Stimulated activated CD8-positive, alpha-beta memory T cell treated with anti-CD3 and anti-CD28 coated beads, Interleukin-12 subunit alpha, Interleukin-12 subunit beta, amount 100 ng/mL, for 1 hour (primary cell): ENCODE measurements at places on chromosomes 2 and 18.

GRCh38 chr18:34738175-34738894 is 28.2 kb downstream of the DTNA start:
- DNase-seq, result no peak

DNA sequence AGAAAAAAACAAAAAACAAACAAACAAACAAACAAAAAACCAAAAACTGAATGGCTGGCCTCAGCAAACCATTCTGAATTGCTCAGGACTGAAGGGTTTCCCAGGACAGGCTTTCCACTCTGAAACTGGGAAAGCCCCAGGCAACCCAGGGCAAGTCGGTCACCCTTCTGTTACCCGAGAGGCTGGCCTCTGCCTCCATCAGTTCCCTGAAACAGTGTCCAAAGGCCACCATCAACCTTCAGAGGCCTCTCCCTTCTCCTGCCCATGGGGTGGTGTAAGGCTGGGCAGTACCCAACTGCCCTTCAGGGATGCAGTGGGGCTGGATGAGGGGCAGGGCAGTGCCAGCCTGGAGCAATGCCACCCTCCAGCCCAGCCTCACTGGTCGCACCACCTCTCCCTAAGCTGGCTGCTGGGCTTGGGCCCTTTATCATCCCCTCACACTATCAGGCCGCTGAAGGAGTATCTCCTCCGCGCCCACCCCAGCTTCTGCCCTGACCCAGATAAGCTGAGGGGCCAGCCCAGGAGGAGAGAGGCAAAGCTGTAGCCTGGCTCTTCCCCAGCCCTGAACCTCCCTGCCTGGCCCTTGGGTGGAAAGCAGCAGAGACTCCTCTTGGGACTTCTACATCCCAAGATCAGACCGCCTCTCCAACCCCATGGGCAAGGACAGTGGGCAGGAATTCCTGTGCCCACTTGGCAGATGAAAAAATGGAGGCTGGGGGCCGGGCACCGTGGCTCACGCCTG is 35.9 kb downstream of the ZFP36L2 start:
- no peak for DNase-seq

GRCh38 chr2:225437319-225437718 is 37.8 kb downstream of the NYAP2 start:
- no peak for DNase-seq

DNA sequence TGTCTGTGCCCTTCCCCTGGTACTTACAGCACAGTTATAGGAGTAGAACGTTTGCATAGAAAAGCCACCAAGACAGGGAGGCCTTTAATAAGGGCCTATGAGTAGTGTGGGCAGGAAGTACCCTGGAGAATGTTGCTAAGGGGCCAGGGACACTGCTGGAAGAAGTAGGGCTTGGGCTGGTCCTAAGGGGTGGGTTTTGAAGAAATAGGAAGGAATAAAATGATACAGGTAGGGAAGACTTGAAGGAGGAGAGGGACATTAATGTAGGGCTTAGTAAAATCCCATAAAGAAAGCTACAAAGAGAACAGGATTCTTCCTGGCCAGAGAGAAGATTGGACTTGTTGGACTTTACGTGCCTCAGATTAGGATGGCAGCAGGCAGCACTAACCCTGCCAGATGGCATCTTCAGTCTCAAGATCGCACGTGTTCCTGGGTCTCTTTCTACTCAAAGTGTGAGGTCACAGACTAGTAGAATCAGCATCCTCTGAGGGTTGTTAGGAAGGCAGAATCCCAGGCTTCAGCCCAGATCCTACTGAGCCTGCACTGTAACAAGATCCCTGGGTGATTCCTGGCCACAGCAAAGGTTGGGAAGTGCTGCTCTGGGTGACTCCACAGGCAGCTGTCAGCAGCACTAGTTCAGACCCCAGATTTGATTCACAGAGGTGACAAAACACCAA is 39.2 kb downstream of the EPAS1 start:
- no peak for DNase-seq

GRCh38 chr2:146853741-146854444 is 990.9 kb upstream of the ACVR2A start:
- DNase-seq, result no peak

- DNase-seq, result no peak
Observed at GRCh38 chr2:189113963-189114362, 65.6 kb downstream of the COL5A2 start.

- DNase-seq, result no peak
Observed at GRCh38 chr18:75088021-75088506, 120.9 kb downstream of the PTGR3 start.

- no peak for DNase-seq
Observed at GRCh38 chr2:82852787-82853186, 1606.3 kb downstream of the SUCLG1 start.

DNA sequence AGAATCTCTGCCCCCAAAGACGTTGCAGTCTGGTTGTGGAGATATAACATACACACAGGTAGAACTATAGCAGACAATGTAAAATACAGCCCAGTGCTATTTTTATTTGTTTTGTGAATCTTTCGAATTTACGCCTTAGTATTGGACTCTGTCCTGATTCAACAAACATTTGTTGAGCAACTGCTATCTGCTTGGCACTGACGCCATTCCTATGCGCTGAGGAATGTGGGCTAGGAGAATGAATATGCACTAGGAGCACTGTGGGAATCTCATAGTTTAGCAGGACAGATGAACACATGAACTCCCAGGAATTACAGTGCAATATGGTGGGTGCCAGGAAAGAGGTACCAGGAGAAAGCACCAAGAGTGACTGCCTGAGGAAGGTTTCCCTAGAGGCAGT is 181.7 kb upstream of the SIX3 start:
- no peak for DNase-seq

GRCh38 chr2:153557211-153557610 is 78.6 kb upstream of the RPRM start:
- DNase-seq, result no peak

- DNase-seq, result no peak
Observed at GRCh38 chr2:102051692-102052277, 60.0 kb downstream of the IL1R2 start.

GRCh38 chr2:127860130-127860529 is 2.2 kb upstream of the POLR2D start:
- no peak for DNase-seq

DNA sequence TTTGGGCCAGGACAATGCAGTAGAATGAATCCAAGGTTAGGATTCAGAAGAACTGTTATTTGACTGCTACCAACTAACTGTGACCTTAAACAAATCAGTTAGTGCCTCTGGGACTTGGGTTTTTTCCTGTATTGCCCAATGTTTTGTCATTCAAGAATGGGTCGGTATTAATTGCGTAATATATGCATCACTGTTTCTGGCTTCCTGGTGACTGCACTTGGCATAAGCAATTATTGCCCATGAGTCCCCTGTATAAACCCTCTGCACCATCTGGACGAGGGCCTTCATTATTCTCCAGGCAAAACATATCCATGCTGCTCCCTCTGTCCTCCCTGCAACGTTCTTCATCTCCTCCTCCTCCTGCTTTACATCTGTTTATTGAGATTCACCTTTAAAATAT is 255.8 kb upstream of the LRRTM1 start:
- DNase-seq, result no peak

- no peak for DNase-seq
Observed at GRCh38 chr2:42450136-42450535, 43.6 kb downstream of the KCNG3 start.

DNA sequence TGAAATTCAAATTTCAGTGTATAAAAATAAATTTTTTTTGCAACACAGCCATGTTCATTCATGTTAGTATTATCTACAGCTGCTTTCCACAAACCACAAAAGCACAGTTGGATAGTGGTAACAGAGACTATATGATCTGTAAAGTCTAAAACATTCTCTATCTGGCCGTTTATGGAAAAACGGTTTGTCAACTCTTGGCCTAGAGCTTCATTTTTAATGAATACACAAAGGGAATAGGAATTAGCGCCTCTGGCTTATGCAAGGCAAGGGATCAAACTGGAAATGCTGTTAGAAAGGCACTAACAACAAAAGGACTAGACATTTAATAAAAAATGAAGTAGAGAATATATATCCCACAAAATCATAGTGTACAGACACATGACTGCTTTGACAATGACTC is 211.9 kb downstream of the EXOC6B start:
- no peak for DNase-seq
